Aorta (tissue), 5 donors: ENCODE measurements at places on chromosomes 1 and 21.

DNA sequence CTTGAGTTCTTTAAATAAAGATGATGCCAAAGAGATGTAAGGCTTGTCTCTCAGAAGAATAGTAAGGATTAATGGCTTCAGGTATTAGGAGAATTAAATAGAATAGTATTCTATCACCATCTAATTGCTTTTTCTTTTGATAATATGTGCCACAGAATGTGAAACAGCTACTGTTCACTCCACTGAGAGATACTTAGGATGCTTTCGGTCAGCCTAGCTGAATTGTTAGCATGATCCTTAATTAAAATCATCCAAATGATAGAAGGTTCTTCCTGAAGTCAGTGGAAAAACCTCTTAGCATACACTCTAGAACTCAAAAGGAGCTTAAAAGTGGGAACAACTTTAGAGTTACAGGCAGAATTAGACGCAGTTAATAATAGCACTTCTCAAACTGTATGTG, 97.0 kb downstream of the RASAL2 start:
- DNase-seq, result no peak

DNA sequence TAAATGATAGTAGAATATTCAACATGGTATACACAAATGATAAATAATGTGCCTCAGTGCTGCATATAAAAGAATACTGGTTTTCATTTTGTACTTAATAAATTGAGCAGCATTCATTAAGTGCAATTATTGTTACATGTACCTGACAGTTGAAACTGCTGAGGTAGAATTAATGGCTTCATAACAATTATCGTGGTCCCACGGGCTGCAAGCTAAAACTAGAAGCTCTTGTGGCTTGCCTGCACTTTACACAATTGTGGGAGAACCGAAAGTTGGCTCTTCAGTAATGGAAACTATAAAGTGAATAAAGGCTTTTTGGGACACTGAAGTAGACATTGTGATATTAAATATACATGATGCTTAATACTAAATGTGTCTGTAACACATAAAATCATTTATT, 23.2 kb downstream of the INSL5 start:
- no peak for DNase-seq

- no peak for DNase-seq
Measured at GRCh38 chr1:172821609-172822274, 162.8 kb downstream of the FASLG start.

DNA sequence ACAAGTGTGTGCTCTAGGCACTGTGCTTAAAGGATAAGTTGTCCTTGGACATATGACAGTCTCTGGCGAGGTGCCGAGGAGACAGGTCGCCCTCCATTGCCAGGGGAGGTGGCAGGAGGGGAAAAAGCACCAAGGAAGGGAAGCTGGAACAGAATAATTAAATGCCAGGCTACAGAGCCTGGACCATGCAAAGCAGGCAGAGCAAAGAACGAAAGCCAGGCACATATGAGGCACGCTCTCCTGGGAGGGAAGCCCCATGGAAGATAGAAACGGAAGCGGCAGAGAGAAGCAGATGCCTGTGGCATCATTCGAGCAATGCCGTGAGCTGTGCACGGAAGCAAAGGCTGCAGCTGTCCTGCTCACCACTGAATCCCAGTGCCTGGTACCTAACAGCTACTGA, 91.2 kb downstream of the JAK1 start:
- DNase-seq, result no peak

DNA sequence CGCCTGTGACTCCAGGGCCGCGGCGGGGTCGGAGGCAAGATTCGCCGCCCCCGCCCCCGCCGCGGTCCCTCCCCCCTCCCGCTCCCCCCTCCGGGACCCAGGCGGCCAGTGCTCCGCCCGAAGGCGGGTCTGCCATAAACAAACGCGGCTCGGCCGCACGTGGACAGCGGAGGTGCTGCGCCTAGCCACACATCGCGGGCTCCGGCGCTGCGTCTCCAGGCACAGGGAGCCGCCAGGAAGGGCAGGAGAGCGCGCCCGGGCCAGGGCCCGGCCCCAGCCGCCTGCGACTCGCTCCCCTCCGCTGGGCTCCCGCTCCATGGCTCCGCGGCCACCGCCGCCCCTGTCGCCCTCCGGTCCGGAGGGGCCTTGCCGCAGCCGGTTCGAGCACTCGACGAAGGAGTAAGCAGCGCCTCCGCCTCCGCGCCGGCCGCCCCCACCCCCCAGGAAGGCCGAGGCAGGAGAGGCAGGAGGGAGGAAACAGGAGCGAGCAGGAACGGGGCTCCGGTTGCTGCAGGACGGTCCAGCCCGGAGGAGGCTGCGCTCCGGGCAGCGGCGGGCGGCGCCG, at the start of gene SIM2:
TSS of gene SIM2 (plus strand) at position 135 of the 565 bp plus-strand sequence. CDS start 632 bp downstream, outside the sequence.
- DNase-seq, result no peak
